NCI-H187 treated with DMSO at 0.1 percent for 48 hours (cell line): ENCODE measurements at places on chromosomes 3 and 15.

DNA sequence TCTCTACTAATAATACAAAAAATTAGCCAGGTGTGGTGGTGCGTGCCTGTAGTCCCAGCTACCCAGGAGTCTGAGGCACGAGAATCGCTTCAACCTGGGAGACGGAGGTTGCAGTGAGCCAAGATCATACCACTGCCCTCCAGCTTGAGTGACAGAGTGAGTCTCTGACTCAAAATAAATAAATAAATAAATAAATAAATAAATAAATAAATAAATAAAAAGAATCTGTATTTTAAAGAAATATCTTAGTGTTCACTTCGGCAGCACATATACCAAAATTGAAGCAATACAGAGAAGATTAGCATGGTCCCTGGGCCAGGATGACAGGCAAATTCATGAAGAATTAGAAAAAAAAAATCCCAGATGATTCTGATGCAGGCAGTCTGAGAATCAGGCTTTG lies 51.9 kb downstream of the ROBO2 start:
- no peak for DNase-seq

GRCh38 chr3:66692042-66692765 lies 191.4 kb upstream of the LRIG1 start:
- no peak for DNase-seq

- no peak for DNase-seq
These were observed 12.2 kb downstream of the GXYLT2 start for GRCh38 chr3:72900048-72900447.

- no peak for DNase-seq
These were observed 31.1 kb downstream of the DGKG start for GRCh38 chr3:186330772-186331460.

DNA sequence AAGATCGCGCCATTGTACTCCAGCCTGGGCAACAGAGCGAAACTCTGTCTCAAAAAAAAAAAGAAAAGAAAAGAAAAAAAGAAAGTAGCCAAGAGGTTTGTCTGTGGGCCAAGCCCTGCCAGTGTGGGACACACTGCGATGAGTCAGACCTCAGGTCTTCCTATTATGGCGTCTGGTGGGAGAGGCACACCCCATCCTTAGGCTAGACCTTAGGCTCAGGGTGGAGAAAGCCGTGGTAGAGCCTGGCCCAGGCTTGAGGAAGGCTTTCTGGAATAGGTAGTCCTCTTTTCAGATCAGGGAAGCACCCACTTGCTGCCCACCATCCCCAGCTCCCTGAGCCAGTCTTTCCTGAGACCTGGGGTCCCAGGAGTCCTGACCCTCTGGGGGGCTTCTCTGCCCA lies 6.0 kb downstream of the HEMK1 start:
- no peak for DNase-seq

DNA sequence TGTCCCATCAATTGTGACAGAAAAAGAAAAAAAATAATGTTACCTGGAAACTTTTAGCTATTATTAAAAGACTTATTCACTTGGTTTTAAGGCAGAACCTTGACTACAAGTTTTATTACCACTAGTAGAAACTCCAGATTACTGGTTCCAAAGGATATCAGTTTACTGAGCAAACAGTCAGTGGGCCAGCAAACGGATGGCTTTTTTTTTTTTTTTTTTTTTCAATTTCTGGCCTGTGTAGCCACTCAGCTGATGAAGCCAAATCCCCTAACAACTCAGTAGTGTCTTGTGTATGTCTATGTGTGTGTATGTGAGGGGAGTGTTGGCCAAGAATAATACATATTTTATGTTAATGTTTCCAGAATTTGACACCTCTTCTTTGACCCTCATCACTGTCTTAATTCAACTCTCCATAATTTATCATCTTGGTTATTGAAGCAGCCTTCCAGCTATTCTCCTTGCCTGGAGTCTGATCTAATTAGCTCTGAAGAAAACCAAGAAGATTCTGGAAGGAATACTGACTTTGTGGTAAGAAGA lies 724.9 kb downstream of the NSUN3 start:
- DNase-seq, result no peak

DNA sequence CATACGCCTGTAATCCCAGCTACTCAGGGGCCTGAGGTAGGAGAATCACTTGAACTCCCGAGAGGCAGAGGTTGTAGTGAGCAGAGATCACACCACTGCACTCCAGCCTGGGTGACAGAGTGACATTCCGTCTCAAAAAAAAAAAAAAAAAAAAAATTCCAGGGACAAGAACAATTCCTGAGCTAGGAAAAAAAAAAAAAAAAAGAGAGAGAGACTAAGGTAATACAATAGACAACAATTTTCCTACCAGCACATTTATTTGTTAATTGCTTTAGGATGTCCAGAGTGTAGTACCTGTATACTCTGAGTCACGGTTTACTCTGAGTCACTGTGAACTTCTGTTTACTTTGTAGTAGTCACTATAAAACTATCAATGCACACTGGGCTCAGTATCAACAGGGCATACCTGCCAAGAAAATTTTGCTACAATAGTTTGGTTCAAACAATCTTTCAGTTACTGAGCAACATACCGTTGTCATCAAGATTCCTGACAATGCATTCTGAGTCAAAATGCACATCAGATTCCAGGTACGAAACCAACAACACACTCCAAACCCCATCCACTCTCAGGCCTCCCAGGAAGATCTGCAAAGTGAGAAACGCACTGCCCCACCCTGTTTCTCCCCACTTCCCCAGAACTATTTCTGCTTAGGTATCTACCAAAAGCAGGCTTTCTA lies 28.3 kb downstream of the IGF2BP2 start:
- no peak for DNase-seq

DNA sequence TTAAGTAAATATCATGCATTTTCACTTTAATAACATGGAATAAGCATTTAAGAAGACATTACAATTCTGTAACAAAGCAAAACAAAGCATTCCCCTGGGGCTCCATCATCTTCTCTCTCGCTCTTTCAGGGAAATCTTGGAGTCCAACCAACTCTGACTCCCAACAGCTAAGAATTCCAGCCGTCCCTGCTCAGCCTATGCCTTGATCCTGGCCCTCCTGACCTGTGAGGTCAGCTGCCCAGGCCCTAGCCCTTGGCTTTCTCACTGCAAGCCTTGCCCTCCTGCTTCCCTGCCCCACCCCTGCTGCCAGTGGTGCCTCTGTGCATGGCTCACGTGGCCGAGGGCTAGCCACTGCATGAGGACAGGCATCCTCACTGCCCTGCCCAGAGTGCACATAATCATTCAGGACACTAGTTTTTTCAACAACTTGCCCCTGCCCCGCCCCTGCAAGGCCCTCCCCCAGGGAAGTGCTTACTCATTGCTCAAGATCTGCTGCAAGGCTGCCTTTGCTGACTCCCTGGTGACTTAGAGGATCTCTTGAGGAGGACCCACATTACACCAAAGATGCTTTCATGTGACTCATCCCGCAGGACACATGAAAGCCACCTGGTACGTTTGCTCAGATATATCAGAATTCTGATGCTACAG lies 37.6 kb downstream of the MTMR10 start:
- no peak for DNase-seq

DNA sequence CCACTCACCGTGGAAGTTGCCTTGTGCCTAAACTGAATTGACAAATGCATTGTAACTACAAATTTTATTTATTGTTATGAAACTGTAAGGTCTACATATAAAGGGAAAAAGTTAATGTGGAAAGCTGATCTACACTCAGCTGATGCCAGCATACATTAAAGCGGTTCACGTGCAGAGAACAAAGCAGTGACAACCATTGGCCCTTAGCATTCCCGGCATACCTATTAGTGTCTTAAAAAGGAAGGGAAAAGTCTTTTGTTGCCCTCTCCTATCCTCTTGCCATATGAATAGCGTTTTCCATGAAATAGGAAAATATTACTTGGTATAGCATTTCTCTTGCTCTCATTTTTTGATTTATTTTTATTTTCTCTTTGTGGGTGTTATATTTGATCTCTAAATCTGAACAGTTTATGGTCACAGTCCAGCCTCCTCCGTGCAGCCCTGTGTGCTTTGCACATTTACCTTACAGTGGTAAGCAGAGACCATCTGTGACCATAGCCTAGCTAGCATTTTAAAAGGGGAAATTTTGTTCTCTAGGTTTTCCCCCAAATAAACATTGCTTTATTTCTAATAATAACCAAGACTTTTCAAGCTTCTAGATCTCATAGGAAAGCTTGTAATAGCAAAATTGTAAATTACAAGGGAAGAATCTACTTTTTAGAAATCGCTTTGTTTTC lies 89.7 kb upstream of the CGNL1 start:
- no peak for DNase-seq
